CD4-positive, alpha-beta memory T cell (primary cell): ENCODE measurements at places on chromosomes 1 and 21. TPM values are rescaled to one million over a fixed set of nuclear protein-coding genes. Genes with fewer than 3 reads are reported as not detected.

DNA sequence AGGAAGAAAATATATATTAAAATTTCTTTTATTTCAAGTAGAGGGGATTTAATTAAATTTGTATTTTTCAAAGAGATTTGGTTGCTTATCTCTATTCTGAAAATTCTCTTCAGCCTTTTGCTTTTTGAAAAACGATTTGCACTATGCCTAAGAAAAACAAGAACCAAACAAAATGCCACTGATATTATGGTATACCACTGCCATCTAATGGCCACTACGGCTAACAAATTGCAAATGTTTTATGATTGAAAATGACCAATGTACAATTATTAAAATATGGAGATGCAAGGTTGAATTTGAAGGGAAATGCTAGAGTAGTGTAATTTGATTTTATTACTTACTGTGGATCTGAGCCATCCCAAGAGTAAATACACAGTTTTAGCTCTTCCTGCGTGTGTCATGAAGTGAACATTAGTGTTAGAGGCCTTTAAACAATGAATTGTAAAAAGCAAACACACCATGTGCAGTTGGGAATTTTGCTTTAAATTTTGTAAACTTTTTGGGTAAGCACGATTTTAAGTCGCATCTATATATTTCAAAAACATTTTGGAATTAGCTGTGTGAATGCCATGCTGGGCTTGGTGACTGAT is 137.4 kb upstream of the USP25 start:
- H3K4me3 ChIP-seq = no peak overlapping the region
- H3K27me3 ChIP-seq = no peaks in the 10 kb centered on the region
- H3K4me1 ChIP-seq = no peaks in the 10 kb centered on the region
- no peak overlapping the region for H3K27ac ChIP-seq
- peak; percentile 30 for DNase-seq

DNA sequence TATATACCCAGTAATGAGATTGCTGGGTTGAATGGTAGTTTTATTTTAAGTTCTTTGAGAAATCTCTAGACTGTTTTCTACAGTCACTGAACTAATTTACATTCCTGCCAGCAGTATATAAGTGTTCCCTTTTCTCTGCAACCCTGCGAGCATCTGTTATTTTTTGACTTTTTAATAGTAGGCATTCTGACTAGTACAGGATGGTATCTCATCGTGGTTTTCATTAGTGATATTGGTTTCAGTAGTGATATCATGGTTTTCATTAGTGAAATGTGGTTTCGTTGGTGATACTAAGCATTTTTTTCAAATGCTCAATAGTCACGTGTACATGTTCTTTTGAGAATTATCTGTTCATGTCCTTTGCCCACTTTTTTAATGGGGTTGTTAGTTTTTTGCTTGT is 316.8 kb downstream of the PTBP2 start:
- no peaks in the 10 kb centered on the region for H3K36me3 ChIP-seq
- H3K4me1 ChIP-seq = no peaks in the 10 kb centered on the region
- no peak overlapping the region for H3K27ac ChIP-seq
- no peaks in the 10 kb centered on the region for H3K27me3 ChIP-seq
- DNase-seq = no peak

The BMP8B gene
- total RNA-seq = 0.89 TPM

The GPR25 gene
- total RNA-seq = 9.2 TPM

- no peak for DNase-seq
- H3K27me3 ChIP-seq = no peaks in the 10 kb centered on the region
- no peaks in the 10 kb centered on the region for H3K36me3 ChIP-seq
These were observed 46.5 kb downstream of the OLFML3 start for GRCh38 chr1:114025609-114026401.

The ETV3L gene
- total RNA-seq = not detected

The PPCS gene
- total RNA-seq = 61.1 TPM

- no peaks in the 10 kb centered on the region for H3K27me3 ChIP-seq
- no peaks in the 10 kb centered on the region for H3K36me3 ChIP-seq
- H3K4me3 ChIP-seq = no peak overlapping the region
- H3K4me1 ChIP-seq = peaks cover 10% of the 10 kb centered on the region
- no peak overlapping the region for H3K27ac ChIP-seq
- DNase-seq = peak; percentile 70
These were observed 72.9 kb downstream of the RPS6KA1 start for GRCh38 chr1:26602378-26602959.

The CFAP107 gene
- total RNA-seq = not detected

- no peak for DNase-seq
- H3K27me3 ChIP-seq = no peaks in the 10 kb centered on the region
- H3K36me3 ChIP-seq = no peaks in the 10 kb centered on the region
- no peak overlapping the region for H3K27ac ChIP-seq
- H3K4me1 ChIP-seq = no peaks in the 10 kb centered on the region
These were observed 300.0 kb downstream of the HHIPL2 start for GRCh38 chr1:222247811-222248310.

DNA sequence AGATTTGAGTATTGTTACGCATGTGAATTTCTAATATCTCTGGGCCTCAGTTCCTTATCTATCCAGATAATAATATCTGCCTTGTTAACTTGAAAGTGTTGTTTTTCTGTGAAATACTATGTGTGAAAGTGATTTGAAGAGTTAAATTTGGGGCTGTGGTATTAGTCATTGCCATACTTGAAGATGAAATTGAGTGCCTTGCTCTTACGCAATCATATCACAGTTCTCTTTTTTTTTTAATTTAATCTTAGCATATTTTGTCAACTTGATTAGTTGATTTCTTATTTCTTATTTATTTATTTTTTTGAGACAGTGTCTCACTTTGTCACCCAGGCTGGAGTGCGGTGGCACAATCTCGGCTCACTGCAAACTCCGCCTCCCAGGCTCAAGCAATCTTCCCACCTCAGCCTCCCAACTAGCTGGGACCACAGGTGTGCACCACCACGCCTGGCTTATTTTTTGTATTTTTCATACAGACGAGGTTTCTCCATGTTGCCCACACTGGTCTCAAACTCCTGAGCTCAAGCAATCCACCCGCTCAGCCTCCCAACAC is 31.0 kb downstream of the AGO4 start:
- no peak overlapping the region for H3K4me3 ChIP-seq
- H3K27me3 ChIP-seq = no peaks in the 10 kb centered on the region
- H3K4me1 ChIP-seq = no peaks in the 10 kb centered on the region
- H3K36me3 ChIP-seq = peaks cover 38% of the 10 kb centered on the region
- DNase-seq = no peak
- no peak overlapping the region for H3K27ac ChIP-seq

GRCh38 chr21:28705616-28706015 is 287.1 kb downstream of the LTN1 start:
- DNase-seq = no peak
- H3K27me3 ChIP-seq = no peaks in the 10 kb centered on the region
- H3K27ac ChIP-seq = no peak overlapping the region
- no peaks in the 10 kb centered on the region for H3K36me3 ChIP-seq
- H3K4me3 ChIP-seq = no peak overlapping the region
- no peaks in the 10 kb centered on the region for H3K4me1 ChIP-seq

- H3K4me1 ChIP-seq = no peaks in the 10 kb centered on the region
- DNase-seq = no peak
- H3K4me3 ChIP-seq = no peak overlapping the region
These were observed 48.5 kb downstream of the AJAP1 start for GRCh38 chr1:4702932-4703331.

DNA sequence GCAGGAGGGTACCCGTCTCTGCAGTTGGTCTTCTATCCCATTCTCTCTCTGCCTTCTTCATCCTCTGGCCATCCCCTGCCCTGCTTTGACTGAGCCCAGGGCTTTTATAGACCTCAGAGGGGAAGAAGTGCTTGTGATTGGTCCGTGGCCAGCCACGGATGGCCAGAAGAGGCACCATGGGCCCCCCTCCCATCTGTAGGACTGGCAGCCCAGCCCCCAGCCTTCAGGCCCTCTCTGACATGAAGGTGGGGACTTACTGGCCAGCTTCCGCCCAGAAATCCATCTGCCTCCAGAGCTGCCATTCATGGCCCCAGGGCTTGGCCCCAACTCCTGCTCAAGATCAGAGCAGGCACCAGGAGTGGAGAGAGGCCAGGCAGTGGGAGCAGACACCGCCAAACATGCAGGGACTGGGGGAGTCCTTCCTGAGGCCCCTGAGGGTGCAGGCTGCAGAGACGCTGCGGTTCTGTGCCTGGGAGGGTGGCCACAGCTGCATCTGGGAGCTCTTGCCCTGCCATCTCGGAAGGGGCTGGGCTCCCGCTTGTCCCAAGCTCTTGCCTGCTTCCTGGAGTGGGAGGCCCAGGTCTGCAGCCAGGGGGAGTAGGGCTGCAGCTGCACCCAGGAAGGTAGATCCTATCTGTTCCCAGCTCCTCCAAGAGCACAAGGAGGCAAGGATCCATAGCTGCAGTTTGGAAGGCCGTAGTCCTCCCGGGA is 698.6 kb upstream of the B3GALT2 start:
- no peaks in the 10 kb centered on the region for H3K27me3 ChIP-seq
- no peak for DNase-seq
- H3K4me3 ChIP-seq = no peak overlapping the region

The SYT11 gene
- total RNA-seq = 17.7 TPM

- no peak overlapping the region for H3K4me3 ChIP-seq
- no peaks in the 10 kb centered on the region for H3K4me1 ChIP-seq
- H3K36me3 ChIP-seq = no peaks in the 10 kb centered on the region
- no peak for DNase-seq
These were observed 22.8 kb upstream of the STUM start for GRCh38 chr1:226525750-226526149.

DNA sequence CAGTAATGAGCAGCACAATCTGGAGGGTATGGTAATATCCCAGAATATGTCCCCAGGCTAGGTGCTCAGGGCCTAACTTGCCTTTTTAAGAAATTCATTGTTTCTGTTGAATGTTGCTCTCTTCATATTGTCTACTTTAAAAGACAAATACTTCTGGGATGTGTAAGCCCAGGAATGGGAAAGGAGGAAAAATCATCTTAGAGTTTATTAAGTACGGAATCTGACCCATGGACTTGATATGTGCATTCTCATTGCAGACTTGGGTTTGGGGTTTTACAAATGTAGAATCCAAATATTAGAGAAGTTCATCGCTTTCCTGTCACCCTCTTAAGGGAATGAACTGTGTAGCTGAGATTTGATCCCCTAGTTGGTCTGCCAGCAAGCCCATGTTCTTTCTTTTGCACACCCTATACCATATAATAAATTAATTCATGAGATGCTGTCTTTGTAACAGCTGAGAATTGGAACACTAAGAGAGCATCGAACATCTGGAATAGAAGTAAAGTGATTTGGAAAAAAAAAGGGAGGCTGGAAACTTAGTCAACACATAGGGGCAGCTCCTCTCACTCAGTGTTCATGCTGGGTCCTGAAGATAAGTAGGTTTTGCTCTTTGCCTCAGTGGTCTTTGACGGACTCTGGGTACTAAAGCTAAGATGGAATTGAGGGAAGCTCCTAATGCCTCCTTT is 235.8 kb upstream of the C1orf105 start:
- no peaks in the 10 kb centered on the region for H3K27me3 ChIP-seq
- no peak overlapping the region for H3K27ac ChIP-seq
- H3K36me3 ChIP-seq = no peaks in the 10 kb centered on the region
- no peak overlapping the region for H3K4me3 ChIP-seq

- no peak overlapping the region for H3K4me3 ChIP-seq
- peaks cover 11% of the 10 kb centered on the region for H3K4me1 ChIP-seq
- peaks cover under 1% of the 10 kb centered on the region for H3K36me3 ChIP-seq
- H3K27ac ChIP-seq = no peak overlapping the region
- no peaks in the 10 kb centered on the region for H3K27me3 ChIP-seq
These were observed 31.9 kb downstream of the UBE4B start for GRCh38 chr1:10064416-10065343.

DNA sequence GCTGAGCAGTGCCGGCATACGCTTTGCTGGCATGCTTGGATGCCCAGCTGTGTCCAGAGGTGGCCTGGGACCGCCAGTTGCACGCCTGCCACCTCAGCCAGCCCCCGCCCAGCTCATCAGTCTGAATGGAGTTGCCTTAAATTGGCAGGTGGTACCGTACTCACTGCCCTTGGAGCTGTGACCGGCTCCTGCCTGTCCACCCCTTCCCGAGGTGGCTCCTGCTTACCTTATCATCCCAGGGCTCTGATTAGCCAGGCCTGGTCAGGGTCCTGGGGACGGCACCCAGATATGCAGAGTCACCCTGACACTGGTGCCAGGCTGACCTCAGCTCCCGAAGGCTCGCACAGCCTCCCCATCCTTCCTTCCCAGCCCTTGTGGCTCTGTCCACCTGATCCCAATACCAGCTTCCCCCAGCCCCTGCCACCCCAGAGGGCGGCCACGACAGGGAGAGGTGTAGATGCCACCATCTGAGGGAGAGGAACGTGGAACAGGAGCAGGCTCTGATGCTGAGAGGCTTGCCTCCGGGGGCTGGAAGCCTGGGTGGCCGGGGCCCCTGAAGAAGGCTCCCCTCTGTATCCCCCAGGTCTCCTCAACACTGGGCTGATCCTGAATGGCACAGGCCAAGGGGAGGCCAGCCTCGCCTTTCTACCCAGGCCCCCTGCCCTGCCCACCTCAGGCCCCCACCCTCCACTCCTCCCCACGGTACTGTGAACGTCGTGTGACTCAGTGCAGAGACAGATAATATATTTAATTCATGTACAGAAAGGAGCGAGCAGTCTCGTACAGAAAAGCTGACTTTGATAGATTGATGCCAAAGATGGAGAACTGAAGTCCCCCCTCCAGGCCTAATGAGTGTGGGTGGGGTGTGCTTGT is 27.8 kb downstream of the CDK18 start:
- no peaks in the 10 kb centered on the region for H3K4me1 ChIP-seq
- no peak overlapping the region for H3K4me3 ChIP-seq
- no peak overlapping the region for H3K27ac ChIP-seq
- no peaks in the 10 kb centered on the region for H3K36me3 ChIP-seq

- no peak overlapping the region for H3K4me3 ChIP-seq
- H3K27me3 ChIP-seq = peaks cover 5% of the 10 kb centered on the region
- no peak overlapping the region for H3K27ac ChIP-seq
- H3K4me1 ChIP-seq = no peaks in the 10 kb centered on the region
- H3K36me3 ChIP-seq = no peaks in the 10 kb centered on the region
These were observed 24.9 kb upstream of the ATF3 start for GRCh38 chr1:212583643-212584042.

DNA sequence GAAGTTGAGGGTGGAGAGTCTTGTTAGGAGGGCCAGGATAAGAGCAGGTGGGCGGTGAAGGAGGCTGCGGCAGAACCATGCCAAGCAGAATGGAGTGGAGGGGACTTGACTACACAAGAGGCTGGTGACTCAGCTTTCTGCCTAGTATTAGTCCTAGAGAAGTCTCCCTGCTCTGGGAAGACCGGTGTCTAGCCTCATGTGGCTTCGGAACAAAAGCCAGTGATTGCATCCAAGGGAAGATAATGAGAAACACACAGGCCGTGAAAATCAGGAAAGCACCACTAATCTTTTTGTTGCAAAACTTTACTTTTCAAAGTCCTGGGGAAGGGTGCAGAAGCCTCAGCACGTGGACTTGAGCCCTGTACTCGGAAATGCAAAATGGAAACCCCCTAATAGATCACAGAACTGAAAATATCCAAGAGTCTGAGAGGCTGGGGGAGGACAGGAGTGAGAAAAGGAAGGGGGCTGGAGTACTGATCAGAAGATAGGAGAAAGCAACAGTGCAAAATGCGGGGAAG is 31.4 kb downstream of the DDR2 start:
- H3K27me3 ChIP-seq = no peaks in the 10 kb centered on the region
- no peak overlapping the region for H3K27ac ChIP-seq
- no peaks in the 10 kb centered on the region for H3K36me3 ChIP-seq
